Stimulated activated CD8-positive, alpha-beta memory T cell treated with anti-CD3 and anti-CD28 coated beads, Interleukin-4, amount 100 ng/mL, for 1 hour (primary cell): ENCODE measurements at places on chromosomes 2 and 18.
A peak's percentile ranks its signal among the peaks of the same experiment; 100 is the strongest.

GRCh38 chr2:188647430-188648070 lies 326.6 kb upstream of the COL3A1 start:
- no peak for DNase-seq

- DNase-seq, result no peak
Observed at GRCh38 chr2:181231151-181231550, 226.0 kb upstream of the ITGA4 start.

GRCh38 chr2:177832611-177833433 lies 239.8 kb downstream of the PDE11A start:
- DNase-seq, result no peak

DNA sequence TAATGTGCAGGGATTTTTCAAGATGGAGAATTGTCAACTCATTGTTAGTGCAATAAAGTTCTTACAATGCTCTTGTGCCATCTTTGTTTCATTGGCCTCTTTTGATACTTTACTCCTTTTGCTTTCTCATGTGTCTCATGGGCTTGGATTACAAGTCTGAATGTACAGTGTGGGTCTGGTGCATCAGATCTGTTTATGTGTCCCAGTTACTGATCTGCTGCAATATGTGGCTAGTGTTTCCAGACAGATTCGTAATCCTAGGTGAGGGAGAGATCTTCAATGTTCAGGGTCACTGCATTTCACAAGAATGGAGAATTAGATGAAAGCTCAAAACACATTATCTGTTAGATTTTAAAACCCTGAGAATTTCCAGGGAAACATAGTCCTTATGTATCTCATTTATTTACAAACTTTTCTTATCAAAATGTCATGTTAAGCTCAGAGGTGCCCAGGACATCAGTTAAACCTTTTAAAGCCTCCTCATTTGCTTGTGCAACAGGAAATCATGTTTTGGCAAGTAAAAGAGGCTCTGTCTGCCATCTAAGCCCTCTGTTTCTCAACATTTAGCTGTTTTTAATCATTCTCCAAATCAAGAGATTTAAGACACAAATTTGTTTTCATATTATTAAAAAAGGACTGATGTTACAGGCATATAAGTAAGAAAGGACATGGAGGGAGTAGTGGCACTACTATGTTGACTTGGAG lies 108.1 kb downstream of the NUP35 start:
- no peak for DNase-seq

DNA sequence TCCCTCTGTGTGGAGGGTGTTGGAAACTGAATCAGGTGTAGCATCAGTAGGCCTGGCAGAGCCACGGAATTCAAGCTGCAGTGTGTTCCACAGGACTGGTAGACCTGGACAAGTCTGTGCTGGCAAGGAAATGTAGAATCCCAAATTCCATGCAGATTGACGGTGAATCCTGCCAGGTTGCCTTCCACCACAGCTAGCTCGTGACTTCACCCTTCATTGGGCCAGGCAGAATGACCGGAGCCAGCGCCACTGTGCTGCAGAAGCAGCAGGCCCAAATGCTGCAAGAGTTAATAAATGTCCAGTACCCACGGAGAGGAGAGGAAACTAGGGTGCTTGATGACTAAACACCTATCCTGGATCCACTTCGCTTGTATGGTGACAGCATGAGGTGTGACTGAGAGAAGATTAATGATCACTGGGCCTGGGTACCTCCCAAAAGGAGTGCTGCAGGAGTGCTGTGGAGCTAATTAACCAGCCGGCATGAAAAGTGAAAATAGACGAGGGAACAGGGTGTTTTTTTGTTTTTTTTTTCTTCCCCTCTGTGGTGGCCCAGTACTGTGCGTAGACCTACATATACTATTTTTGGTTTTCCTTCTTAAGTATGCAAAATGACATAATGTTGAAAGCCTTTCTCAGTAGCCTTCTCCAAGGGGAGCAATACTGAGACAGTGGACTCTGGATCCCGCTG lies 122.2 kb downstream of the TANC1 start:
- DNase-seq, result no peak

- no peak for DNase-seq
Observed at GRCh38 chr2:118246726-118247125, 158.5 kb downstream of the INSIG2 start.

- DNase-seq, result no peak
Observed at GRCh38 chr2:202426751-202427150, 50.6 kb downstream of the BMPR2 start.

DNA sequence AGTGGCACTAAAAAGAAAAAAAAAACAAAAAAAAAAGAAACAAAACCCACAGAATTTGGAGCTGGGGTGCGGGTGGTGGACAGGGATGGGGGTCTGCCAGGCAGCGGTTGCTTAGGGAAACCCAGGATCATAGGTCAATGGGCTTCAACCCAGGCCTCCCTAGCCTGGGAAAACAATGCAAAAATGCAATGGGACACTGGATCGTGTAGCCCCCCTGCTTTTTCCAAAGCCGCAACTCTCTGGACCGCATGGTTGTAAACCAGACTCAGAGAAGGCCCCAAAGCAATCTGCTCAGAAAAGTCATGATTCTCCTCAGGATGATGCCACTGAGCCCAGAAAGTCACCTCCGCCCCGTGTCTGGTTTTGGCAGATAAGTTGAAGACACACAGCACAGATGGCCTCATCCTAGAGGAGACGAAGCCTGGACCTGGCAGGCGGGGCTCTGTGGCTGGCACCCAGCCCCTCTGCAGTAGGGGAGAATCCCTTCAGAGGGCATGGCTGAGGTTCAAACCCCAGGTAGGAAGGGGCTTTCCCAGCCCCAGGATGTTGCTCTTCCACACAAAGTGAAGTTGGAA lies 5.1 kb downstream of the DLX2 start:
- DNase-seq, result no peak

- no peak for DNase-seq
Observed at GRCh38 chr2:232781765-232782164, 5.4 kb upstream of the KCNJ13 start.

- DNase-seq, result no peak
Observed at GRCh38 chr2:19373352-19373751, 14.9 kb upstream of the OSR1 start.

DNA sequence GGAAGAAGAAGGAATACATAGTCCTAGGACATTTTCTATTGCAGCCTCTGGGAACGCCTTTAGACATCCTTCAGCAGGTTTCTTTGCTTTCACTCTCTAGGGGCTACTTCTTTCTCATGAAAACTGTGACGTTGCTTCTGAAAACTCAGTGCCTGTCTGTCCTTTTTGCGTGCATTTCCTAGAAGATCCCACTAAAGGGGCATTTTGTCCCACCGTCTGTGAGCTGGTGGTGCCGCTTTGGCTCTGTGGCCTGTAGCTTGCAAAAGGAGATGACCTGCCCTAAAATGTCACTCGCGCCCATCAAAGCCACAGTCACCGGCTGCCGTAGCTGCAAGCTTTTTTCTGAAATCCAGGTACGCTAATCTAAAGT lies 579 bp downstream of the STAT4 start:
- peak; percentile 14 for DNase-seq

GRCh38 chr2:163207693-163208370 lies 369.3 kb upstream of the KCNH7 start:
- no peak for DNase-seq

DNA sequence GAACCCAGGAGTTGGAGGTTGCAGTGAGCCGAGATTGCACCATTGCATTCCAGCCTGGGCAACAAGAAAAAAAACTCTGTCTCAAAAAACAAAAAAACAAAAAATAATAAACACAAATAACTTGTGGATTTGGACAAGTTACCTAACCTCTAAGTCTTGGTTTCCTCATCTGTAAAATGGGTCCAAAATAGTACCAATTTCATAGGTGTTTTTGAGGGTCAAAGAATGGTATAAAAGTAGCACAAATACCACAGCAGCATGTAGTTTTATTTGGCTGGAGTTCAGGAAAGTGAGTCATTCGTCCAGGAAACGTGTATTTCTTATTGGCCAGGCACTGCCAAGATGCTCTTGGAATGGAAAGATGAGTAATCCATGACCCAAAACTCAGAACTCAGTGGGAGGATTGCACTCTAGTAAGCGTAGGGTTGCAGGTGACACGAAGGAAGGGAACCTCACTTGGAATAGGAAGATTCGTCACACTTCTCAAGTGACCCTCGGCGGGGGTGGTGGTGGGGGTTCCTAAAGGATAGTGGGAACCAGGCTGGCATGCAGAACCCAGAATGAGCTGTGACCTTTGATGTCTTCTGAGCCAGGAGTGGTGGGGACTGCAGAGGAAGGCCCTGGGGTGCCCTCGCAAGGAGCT lies 24.4 kb downstream of the GRHL1 start:
- no peak for DNase-seq

DNA sequence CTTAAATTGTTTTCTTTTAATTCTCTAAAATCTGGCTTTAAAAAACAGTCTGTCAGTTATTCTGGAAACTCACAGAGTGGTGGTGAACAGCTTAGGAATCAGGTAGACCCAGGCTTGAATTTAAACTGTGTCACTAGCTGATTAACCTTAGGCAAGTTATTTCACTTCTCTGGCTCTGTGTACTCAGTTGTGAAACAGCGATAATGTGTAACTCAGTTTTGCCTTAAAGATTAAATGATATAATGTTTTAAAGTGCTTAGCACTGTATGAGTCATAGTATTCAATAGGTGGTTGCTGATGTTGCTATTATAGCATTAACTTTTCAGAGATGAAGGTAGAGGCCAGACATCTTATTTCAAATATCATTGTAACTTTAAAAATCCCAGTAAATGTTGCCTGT lies 40.7 kb downstream of the PKP4 start:
- DNase-seq, result no peak

DNA sequence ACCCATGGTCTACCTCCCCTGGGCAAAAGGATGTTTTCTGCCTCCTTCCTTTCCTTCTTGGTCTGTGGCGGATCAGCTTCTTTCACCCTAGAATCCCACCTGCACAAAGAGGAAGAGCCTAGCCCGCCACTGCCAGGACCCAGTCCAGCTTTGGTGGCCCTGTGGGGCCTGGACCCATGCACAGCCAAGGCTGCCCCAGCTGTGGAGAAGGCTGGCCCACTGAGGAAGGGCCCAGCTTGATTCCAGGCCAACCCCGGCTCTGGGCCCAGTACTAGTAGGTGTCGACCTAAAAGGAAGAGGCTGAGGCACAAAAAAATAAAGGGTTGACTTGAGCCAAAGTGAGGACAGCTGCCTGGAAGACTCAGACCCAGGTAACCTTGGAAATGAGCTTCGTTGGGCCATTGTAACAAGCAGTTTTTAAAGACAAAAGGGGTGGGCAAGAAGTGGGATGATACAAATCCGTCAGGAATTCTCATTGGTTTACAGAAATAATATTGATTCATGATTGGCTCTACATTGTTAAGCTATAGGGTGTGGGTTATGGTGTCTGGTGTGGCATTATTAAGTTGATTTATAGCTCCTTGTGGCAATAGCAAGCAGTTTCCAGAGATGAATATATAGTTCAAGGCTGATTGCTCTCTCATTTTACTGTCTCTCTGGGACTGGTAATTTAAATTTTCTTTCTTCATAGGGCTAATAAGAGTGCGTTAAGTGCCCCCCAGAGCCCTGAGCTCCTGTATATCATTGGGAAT lies 29.8 kb upstream of the MAL start:
- DNase-seq, result no peak

GRCh38 chr2:64401529-64401880 lies 52.5 kb upstream of the LGALSL start:
- DNase-seq, result no peak

- DNase-seq, result no peak
Observed at GRCh38 chr2:27059141-27059820, 7.8 kb downstream of the AGBL5 start.

GRCh38 chr2:5661362-5661761 lies 30.8 kb upstream of the SOX11 start:
- no peak for DNase-seq

DNA sequence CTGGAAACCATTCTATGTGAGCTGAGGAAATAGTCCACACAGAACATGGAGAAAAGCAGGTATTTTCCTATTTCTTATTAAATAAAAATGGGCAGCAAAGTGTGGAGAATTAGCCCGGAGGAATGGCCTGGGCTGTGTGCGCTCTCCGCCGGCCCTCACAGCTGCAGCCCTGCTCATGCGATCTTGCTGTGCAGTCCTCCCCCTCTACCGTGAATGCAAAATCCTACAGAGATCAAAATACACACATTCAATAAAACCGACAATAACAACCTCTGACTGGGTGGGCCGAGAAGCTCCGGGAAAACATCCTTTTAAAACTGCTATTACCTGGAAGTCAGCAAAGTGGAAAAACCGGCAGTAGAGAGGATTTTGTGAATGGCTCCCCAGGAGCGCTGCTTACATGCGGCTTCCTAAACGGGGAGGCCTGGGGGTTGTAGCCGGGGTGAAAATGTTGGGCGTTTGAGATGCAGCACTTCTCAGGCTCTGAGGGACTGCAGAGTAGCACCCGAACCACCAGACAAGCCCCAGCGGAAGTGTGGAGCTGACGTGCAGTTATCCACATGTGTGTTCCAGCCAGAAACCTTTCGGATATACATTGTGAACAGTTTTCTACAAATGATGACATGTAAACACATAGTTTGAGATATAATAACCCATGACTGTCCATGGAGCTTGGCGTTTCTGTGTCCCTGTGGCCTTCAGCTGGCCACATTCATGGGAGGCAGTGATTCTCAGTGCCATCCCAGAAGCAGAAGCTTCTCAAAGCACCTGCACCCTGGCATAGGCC lies 94.2 kb upstream of the ALKAL2 start:
- DNase-seq, result no peak

- no peak for DNase-seq
Observed at GRCh38 chr2:20171445-20171977, 53.4 kb downstream of the SDC1 start.

- DNase-seq, result no peak
Observed at GRCh38 chr18:75208155-75208835, 644 bp downstream of the PTGR3 start.

- DNase-seq, result no peak
Observed at GRCh38 chr18:57767259-57768050, 35.7 kb downstream of the ATP8B1 start.

DNA sequence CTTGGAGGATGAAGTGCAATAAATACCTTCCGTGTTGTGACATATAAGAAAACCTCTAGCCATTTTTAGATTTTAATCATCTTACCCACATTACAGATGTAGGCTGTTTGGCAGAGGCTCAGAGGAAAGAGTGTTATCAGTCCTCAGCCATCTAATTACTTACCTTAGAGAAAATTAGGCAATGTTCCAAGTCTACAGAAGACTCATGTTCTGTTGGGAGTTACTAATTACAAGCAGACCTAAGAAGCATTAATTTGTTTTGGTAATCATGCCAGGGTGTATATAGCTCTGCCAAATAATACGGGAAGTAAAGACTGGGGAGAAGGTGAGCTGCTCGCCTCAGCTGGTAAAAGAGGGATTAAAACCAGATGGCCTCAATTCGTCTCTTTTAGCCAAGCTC lies 125.8 kb upstream of the PGAP1 start:
- no peak for DNase-seq

GRCh38 chr18:74430806-74431571 lies 26.1 kb downstream of the DIPK1C start:
- DNase-seq, result no peak

- no peak for DNase-seq
Observed at GRCh38 chr2:170323743-170324142, 145.8 kb downstream of the MYO3B start.
